ENCODE measurements at places on chromosomes 12 and 14. TPM values are rescaled to one million over a fixed set of nuclear protein-coding genes. Genes with fewer than 3 reads are reported as not detected.

GRCh38 chr12:87253157-87253556 is 776.0 kb downstream of the C12orf50 start:
- no peak for DNase-seq

GRCh38 chr12:75568801-75569200 is 57.4 kb upstream of the KRR1 start:
- no peak for DNase-seq

DNA sequence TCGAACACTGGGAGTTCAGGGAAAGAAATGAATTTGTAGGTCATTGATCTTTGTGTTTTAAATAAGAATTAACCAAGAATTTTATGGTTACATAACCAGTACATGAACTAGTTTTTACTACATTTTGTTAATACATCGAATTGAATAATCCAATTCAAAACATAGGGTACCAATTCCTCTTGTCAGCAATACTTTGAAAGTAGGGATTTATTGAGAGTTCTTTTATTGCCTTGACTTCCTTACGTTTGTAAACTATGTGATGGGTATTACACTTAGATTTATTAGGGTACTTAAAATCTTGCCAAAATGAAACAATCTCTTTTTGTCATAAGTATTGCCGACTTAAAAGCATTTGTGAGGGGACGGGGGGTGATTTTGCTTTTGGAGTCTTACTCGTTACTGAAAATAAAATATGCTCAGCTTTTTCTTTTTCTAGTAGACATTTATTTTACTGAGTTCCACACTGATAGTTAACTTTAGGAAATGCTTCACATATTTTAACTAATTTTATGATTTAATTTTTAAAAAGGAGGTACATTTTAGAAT is 22.4 kb downstream of the SOCS2 start:
- no peak for DNase-seq

DNA sequence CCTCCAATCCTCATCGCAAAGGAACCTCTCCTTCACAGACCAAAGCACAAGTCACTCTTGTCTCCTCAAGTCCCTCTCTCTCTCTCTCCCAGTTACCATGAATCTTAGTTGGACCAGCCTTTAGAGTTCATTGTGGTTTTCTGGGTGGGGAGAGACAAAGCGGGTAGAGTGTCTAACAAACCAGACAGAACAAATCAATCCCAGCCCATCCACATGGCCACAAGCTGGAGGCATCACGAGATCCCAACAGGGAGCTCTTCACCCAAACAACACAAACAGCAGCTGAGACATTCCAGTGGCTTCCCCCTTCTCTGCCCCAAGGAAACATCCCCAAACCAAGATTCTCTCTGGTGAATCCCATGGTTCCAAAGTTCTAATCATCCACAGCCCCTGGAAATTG is 22.4 kb downstream of the ACTN1 start:
- no peak for DNase-seq

GRCh38 chr14:99522457-99522891 is 41.3 kb downstream of the CCNK start:
- DNase-seq = no peak

GRCh38 chr14:98543074-98543473 is 728.9 kb downstream of the BCL11B start:
- no peak for DNase-seq

- DNase-seq = no peak
These were observed 20.9 kb downstream of the RASSF3 start for GRCh38 chr12:64631197-64631596.

GRCh38 chr12:129494260-129494659 is 409.6 kb downstream of the TMEM132D start:
- DNase-seq = no peak

DNA sequence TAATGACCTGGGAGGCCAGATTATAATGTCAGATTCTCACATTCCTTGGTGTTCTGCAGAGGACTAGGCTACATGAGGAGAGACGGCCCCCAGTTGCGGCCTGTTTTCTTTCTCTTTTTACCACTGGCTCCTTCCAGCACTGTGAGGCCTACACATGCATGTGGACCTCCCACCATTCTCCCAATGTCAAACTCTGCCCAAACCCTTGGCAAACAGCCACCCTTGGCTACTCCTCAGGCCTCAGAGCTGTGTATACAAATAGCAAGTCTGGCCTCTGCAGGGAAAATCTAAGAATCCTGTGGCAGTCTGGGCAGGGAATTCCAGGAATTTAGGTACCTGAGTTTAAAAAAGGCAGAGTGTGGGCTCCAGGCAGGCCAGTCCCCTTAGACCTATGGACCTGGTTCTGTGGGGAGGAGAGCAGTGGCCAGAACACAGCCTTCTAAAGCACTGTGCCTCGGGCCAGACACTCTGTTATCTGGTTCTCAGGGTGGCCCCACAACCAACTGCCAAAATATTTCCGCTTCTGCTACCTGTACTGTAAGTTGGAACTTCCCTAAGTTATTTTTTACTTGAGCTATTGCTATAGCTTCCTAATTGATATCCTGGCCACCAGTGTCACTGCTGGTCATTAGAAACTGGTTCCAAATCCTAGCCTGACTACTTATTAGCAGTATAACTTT is 19.9 kb upstream of the NEDD1 start:
- no peak for DNase-seq

DNA sequence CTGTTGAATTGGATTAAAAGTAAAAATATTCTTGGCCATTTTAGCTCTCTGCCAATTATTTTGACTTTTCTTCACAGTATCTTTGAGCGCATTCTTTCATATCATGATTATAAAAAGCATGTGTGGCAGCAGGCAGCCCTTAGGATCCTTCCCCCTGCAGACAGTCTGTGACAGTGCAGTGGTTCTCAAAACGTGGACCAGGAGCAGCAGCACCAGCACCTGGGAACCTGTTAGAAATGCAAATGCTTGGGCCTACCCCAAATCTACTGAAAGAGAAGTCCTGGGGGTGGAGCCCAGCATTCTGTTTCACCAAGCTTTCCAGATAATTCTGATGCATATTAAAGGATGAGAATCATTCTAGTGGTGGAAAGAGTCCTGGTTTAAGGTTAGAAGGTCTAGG is 155.6 kb downstream of the MON2 start:
- no peak for DNase-seq

DNA sequence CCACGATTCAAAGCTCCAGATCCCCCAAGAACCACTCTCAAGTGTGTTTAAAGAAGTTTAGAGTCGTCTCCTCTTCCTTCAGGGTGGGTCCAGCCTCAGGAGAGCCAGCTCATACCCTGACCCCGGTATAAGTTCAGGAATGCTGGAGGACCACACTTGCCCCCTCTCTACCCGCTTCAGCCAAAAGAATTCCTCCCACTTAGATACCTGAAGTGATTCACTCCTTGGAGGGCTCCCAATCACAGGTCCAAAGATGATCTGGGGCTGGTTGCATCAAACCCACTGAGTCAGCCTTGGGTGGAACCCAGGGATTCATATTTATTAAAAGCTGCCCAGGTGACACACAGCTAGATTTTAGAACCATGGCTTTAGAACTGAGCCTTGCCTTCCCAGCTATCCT is 133.5 kb upstream of the PARP11 start:
- no peak for DNase-seq

DNA sequence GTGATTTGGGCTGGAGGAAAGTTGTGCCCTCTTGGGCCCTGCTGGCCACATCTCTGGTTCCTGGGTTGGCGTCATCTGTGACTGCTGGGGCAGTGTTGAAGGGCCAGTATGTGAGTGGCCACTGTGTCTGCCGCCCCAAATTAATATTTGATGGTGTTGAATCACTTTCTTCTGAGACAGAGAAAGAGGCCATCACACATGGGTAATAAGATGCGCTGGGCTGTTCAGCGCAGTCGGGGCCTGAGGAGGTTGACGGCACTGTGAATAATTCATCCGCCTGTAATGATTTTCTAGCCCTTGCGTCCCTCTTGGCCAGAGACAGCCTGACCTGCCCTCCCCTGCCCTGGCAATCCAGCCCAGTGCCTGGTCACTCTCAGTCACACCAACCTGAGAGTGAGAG is 56.2 kb upstream of the BEGAIN start:
- DNase-seq = no peak

DNA sequence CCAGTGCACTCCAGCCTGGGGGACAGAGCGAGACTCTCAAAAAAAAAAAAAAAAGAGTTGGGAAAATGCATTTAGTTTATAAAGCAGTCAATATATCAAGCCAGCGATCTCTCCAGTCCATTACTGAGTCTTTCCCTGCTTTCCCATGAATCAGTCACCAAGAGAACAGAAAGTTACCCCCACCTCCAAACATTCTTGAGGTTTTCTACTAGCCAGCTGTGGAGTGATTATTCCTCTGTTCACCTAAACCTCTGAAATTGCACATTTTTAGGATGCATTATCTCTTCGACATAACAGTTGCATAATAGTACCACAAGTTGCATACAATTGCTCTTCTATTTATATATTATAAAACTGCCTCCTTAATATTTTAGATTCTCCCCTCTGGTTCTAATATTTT is 134.8 kb upstream of the DIO3 start:
- DNase-seq = no peak

GRCh38 chr14:73014105-73014504 is 12.8 kb downstream of the ZFYVE1 start:
- DNase-seq = no peak

DNA sequence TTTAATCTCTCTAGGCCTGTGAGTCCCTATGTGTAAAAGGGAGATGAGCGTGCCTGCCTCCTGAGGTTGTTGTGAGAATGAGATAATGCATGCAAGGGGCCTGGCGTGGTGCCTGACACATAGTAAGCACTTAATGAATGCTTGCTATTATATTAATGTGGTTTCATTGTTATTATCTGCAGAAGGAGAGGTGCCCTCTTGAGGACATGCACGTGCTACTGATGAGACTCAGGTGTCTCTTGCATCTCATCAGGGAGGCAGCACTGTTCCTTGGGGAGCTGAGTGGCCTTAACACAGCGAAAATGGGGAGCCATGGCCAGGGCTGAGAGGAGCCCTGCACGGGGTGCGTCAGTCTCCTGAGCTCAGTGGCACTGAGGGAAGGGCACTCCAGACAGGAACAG is 29.9 kb upstream of the BCDIN3D start:
- no peak for DNase-seq

DNA sequence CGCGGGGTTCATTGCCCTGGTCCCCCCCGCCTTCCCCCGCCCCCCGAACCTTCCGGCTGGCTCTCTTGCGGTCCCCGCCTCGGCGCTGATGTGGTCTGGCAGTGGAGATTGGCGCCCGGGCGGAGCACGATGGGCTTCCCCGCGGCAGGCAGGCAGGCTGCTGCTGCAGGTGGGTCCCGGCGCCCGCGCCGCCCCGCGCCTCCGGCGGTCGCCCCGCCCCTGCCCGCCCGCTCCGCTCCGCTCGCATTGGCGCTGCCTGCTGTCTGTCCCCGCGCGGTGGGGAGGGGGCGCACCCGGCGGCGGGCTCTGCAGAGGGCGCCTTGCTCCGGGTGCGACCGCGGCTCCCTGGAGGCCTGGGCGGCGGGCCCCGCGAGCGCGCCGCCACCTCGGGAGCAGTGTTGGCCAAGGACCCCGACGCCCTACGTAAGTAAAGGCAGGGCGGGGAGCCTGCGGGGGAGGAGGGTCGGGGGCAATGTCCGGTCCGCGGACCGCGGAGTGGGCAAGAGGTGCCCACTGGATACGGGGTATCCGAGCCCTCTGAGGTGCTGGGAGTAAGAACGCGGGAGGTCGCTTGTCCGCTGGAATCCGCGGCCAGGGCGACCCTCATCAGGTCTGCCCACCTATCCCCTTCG is at the start of gene AKAP5:
Gene AKAP5 (plus strand): TSS at position 309 of the 632 bp plus-strand sequence. CDS start 2,896 bp downstream, outside the sequence.
- no peak for DNase-seq

GRCh38 chr12:58922849-58923248 is 2.5 kb upstream of the LRIG3 start:
- no peak for DNase-seq

DNA sequence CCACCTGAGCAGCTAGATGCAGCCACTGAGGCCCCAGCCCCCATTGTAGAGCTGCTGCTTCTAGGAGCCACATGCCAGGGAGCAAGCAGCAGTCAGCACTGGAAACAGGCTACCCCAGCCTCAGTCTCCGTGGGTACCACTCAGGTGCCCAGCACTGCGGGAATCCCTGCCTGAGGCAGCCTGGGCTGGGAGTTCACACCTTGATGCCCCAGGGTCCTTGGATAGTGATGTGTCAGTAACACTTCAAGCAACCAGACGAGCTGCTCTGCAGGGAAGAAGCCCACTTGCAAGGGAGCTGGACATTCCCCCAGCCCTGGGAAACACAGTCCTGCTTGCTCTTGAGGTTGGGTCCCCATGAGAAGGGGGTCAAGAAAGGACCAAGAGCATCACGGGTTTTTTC is 90.7 kb downstream of the ZFP36L1 start:
- no peak for DNase-seq

Gene MYBPC1
- not detected for total RNA-seq

Gene FAM90A1
- 0.23 TPM for total RNA-seq

Gene MANSC4
- total RNA-seq = not detected

Gene BATF
- 0.94 TPM for total RNA-seq

Gene GLIPR1L1
- total RNA-seq = not detected

Gene CIDEB
- 2.0 TPM for total RNA-seq

Gene KRT7
- 768 TPM for total RNA-seq

Gene CFL2
- 54.7 TPM for total RNA-seq

Gene TBC1D30
- 3.8 TPM for total RNA-seq

Gene INSM2
- total RNA-seq = not detected

All from epithelial cell of proximal tubule (primary cell).